ENCODE measurements at places on chromosomes 7 and 10.

DNA sequence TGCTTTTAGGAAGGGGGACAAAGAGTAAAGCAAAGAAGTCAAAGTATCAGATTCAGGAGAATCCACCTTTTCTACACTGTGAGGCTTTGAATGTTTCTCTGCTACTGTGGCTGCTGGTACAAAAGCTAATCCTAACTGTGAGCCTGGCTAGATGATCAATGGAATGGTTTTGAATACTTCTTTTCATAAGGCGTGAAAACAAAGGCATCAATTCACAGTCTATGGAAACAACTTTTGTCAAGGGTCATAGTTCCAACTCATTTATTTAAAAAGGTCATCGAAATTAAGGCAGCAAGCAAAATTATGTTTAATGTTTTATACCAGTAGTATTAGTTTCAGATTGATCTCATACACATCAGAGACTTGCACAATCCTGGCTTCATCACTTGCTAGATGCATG, 118.1 kb downstream of the CTTNBP2 start:
- DNase-seq: peak; percentile 83

GRCh38 chr7:1545417-1546246, 10.4 kb downstream of the TMEM184A start:
- DNase-seq: no peak

- DNase-seq: no peak
Measured at GRCh38 chr10:4809156-4809555, 16.9 kb upstream of the AKR1E2 start.

DNA sequence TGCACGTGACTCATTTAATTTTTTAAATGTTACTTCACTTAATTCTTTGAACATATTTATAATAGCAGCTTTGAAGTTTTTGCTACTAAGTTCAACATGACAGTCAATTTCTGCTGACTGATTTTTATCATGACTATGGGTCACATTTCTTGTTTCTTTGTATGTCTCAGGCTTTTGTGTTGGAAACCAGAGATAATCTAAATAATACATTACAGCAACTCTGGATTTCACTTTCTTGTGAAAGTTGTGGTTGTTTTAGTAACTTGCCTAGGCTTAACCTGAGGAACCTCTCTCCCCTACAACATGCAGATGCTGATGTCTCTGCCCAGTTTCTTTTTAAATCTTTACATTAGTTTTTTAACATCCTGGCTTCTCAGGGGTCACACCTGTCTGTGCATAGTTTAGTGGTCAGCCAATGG, 180.8 kb downstream of the CCDC71L start:
- DNase-seq: no peak

DNA sequence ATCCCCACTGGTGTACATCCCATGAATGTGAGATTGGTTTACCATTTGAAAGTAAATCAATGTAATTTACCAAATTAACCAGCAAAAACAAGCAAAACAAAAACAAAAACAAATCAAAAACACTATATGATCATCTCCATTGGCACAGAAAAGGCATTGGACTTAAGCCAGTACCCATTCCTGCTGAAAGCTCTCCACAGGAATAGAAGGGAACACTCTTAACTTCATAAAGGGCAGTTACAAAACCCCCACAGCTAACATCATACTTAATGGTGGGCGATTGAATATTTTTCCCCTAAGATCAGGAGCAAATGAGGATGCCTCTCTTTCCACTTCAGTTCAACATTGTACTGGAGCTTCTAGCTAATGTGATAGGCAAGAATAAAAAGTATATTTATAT, 34.1 kb downstream of the PRKG1 start:
- no peak for DNase-seq

DNA sequence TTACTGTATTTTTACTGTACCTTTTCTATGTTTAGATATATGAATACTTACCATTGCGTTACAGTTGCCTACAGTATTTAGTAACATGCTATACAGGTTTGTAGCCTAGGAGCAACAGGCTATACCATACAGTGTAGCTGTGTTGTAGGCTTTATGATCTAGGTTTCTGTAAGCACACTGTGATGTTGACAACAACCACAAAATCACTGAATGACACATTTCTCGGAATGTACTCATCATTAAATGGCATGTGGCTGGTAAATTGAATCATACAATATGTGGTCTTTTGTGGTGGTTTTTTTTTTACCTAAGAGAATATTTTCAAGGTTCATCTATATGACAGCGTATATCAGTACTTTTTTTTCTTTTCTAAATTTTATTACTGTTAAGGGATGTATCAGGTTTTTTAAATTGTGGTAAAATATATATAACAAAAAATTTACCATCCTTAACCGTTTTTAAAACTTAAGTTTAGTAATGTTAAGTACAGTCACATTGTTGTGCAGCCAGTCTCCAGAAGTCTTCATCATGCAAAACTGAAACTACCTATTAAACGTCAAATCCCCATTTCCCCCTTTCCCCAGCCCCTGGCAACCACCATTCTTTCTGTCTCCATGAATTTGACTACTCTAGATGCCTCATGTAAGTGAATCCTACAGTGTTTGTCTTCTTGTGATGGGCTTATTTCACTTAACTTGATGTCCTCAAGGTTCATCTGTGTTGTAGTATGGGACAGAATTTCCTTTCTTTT, 21.5 kb downstream of the BTAF1 start:
- no peak for DNase-seq

DNA sequence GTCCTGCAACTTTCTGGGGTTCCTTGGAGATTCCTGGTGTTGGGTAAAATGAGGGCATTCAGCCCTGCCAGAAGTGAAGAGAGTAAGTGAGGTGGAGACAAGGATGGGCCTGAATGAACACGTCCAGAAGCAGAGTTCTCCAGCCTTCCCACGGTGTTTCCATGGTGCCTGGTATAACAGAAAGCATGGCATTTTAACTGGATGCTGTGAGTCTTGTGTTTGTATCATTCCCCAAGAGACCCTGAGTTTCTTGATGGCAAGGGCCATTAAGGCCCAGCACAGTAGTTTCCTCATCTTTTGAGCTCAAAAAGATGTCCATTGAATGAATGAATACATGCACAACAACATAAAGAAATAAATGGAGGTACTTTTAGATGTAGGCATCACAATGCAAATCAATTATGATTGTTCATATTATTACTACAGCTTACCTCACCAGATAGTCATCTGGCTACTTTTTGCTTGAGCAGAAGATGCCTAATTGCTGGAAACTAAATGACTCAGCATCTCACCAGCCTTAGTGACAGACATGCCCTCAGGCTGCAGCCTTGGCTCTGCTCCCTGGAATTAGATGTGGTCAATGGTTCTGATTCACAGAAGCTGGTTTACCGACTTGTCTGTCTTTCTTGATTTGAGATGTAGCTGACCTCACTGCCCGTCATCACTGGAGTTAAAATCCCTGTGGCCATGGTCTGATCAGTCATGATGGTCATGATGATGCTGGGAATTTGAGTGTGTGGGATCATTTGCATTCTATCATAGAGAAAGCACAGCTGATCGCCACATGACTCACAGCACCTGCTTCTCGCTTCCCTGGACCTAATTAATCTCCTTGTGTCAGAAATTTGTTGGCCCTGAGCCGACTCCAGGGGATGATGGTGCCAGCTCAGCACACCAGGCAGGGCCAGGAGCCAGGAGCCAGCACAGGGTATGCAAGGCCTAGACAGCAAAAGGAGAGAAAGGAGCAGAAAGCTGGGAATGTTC, 83.9 kb downstream of the CXCL12 start:
- no peak for DNase-seq

DNA sequence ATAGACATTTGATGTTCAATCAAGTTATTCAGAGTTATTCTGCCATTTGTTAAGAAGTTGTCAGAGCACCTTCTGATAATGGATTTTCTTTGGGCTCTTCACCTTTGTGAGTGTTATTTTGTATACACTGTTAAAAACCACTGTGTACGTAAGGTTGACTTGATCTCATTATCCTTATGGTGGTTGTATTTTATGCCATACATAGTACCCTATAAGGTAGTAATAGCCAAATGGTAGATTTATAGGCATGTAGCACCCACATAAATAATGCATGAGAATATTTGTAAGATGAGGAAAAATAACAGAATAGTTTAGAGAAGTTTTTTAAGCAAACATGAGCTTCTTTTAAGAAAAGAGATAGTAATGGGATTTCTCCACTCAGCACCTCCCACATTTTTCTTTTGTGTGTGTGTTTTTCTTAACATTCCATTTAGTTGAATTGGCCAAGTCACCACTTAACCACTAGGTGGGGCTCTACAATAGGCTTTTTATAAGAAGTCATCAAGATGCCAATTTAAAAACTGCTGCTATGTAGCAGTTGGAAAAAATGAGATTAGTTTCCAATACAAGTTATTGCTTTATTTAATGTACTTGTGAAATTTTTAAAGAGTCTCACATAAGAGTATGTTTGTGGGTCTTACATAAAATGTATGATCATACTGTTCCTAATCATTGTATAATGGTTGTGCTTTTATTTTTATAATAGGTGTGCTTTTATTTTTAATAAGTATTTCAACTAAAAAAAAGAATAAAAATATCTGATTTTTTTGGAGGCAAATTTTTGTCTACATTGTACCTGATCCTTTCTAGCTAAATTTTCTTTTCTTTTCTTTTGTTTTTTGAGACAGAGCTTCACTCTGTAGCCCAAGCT, 41.1 kb upstream of the STMP1 start:
- DNase-seq: peak; percentile 92

DNA sequence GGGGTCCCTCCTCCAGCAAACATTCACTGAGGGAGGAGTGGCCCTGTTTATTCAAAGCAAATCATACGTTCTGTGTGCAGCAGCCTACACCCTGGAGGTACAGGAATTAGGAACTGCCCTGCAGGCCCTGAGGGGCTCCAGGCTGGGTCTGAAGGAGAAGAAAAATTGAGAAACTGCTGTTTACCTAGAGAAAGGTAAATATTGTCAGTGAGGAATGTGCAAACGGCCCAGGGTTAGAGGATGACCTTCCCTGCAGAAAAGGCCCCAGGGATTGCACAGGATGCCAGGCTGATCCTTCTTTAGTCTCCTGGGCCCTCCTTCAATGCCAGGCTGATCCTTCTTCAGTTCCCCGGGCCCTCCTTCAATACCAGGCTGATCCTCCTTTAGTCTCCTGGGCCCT, 5.7 kb downstream of the CALML5 start:
- DNase-seq: no peak

DNA sequence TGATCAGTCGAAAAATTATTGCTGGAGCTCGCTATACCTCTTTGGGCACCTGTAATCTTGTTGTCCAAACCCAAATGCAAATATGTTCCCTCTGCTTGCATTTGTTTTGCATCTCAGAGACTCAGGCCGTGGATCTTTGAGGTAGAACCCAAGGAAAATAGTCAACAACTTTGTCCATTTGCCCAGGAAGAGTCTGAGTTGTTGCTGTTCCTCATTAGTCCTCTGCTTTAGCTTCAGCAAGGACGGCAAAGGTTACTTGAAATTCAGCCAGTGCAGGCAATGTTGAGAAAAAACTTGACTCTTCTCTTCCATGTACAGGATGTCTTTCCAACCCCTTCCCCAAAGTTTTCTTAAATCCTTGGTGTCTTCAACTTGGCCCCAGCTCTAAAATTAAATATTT, 45.8 kb downstream of the PDK4 start:
- DNase-seq: no peak

DNA sequence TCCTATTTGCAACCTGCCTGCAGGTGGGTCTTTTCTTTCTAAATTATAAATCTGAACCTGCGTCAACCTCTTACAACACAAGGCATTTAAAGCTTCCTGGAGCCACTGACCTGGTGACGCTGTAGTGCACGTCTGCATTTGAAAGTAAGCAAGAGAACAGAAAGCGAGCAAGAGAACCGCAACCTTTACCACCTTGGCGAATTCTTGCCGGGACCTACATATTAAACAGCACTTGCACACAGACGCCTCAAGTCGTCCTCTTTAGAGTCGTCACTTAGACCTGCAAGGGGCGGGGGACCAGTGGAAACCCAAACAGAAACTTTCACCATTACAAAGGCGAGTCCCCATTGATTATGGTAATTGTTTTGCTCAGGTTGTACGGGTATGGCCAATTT, 9.5 kb downstream of the GLI3 start:
- DNase-seq: no peak

DNA sequence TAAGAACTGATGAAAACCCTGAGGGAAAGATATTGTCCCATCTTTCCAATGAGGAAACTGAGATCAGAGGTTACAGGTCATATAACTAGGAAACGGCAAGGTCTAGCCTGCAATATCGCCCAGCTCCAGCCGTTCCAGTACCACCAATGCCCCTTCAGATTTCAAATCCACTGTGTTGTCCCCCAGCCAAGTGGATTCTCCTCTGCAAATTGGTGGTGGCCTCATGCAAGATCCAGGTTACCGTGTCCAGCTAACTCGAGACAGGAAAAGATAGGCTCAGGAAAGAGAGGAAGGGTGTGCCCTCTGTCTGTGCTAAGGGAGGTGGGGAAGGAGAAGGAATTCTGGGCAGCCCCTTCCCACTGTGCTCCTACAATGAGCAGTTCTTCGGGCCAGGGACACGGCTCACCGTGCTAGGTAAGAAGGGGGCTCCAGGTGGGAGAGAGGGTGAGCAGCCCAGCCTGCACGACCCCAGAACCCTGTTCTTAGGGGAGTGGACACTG, 25.3 kb downstream of the PRSS2 start:
- no peak for DNase-seq

GRCh38 chr7:130149281-130150139, 55.7 kb downstream of the TMEM209 start:
- no peak for DNase-seq

- DNase-seq: no peak
Measured at GRCh38 chr7:105776986-105777910, 99.2 kb downstream of the ATXN7L1 start.

- no peak for DNase-seq
Measured at GRCh38 chr7:135117096-135117495, 30.8 kb upstream of the TMEM140 start.

DNA sequence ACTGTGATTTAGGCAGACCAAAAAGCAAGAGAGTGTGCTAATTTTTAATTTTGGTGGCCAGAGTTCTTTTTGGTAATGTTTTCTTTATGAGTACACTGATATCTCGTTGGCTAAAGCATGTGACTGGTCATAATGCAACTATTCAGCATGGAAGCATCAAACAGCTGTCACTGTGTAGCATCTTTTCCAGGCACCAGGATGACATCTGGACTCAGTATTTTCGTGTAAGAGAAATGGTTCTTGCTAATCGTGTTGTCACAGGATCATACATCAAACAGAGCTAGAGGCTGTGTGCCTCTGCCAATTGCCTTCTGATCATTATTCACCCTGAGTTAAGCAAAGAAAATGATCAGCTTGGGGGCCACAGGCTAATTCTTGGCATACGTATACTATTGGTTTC, 118.9 kb downstream of the SND1 start:
- DNase-seq: peak; percentile 72

GRCh38 chr7:70700941-70701425, 431.0 kb upstream of the GALNT17 start:
- DNase-seq: no peak
